ENCODE measurements at places on chromosomes 5 and 9.
A peak's percentile ranks its signal among the peaks of the same experiment; 100 is the strongest.

DNA sequence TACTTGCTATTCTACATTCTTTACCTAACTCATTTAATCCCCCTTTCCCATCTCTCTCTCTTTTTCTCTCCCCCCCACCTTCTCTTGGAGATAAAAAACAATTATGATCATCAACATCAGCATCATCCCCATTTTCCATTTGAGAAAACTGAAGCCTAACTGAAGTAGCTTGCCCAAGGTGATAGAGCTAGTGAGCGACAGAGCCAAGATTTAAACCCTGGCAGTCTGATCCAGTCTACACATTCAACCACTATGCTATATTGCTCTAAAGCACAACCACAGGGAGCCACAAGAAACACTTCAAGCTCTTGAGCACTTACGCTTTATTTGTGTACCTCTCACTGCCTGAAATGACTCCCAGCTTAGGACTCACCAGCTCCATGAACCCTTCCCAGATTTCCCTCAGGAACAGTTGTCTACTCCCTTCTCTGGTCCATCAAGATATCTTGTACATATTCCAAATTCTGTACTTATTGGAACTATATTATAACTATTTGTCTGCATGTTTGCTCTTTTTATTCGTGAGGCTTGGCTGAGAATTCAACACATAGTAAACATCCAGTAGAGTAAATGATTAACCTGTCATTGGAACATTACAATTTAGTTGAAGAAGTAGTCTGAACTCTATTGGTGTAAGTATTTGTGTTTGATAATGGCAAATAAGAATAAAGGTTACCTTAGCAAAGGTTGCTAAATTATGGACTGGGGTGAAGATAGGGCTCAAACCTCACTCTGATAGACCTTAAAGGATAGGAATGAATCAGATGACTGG is 164.8 kb downstream of the EFNA5 start:
- no peak for DNase-seq

DNA sequence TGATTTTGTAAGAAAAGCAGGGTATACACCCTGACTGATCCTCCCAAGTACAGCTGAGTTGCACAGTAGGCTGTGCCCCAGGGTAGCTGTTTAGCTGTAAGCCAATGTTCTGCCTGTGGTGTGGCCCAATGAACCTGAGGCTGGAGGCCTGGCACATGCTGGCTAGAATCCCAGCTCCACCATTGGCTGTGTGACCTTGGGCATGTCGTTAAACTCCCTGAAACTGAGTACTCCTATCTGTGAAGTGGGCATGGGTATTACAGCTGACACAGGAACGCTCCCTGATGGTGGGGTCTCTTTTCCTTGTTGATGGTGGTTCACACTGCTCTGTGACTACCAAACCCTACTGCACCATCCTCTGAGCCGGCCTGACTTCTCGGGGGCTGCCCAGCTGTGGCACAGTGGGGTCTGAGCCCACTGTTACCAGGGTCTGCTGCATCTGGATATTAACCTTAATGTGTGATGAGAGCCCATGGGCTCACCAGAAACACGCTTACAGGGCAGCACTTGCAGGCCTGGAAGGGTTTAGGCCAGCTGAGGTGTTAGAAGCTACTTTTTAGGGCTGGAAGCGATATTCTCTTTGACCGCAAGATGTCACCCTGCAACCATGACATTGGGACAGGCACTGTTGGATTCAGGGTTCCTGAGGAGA is 7.0 kb upstream of the GADD45G start:
- DNase-seq: peak; percentile 60

DNA sequence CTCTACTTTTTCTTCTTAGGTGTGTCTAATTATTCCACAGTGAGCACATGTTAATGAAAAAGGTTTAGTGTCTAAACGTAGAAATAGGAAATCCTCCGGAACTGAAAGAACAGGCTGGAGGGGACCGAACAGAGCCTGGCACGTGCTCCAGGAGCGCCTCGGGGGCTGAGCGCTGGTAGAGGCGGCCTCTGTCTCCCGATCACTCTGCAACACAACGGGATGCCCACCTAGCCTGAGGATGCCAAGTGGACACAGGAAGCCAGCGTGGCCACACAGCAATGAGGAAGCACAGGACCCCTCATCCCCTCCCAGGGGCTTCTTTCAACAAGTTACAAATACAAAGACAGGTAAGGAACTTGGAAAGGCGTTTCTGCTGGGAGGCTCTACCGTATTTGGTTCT is 19.4 kb downstream of the TRIM7 start:
- DNase-seq: no peak

- no peak for DNase-seq
Measured at GRCh38 chr9:76379494-76379893, 14.7 kb downstream of the RFK start.

DNA sequence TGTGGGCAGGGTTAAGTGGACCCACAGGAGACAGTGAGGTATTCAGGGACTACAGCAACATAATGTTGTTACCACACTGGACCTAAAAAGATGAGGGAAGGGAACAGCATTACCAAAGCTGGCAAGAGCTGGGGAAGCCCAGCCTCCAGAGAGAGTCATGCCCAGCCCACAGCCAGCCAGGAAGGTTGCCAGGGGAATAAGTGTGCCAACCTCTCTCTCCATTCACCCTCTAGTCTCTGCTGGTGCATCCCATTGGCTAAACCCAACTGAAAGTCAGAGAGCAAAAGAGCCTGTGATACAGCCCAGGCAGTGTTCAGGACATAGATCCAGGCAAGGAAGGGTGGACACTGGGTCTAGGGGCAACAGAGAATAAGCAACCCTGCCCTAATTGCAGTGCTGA is 35.8 kb upstream of the AFAP1L1 start:
- no peak for DNase-seq

DNA sequence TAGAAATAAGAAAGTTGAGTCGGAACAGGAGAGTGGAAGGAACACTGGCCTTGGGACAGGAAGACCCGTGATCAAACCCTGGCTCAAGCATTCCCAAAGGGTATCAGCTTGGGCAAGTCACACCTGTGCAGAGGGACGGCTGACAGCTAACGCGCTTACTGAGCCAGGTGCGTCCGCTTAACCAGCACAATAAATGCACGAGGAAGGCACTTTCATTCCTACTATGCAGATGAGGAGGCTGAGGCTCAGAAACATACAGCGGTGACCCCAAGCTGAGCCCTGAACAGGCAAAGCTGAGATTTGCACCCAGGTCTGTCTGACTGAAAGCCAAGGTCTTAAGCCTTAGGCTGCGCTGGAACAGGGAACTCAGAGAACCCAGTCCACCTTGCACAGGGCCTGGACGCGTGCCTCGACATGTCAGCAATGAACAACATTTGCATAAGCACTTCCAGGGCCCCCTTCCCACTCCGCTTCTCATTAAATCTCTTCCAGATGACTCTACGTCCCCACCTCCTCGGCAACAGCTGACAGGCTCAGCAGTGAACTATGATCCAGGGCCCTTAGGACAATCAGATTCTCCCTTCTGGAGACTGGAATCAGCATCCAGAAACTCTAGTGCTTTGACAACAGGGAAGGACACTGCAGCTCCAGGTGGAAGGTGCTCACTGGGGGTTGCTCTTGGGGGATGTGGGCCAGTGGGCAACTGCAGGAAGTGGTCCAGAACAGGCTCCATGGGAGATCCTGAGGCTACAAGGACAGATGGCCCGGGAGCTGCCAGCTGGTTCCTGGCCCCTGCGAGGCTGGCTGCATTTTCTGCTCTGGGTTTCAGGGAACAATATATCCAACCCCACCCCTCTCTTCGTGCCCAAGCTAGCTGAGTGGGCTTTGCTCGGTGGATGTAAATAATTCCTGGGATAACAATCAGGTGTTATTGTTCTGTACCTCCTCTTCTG is 35.2 kb downstream of the SH3PXD2B start:
- peak; percentile 45 for DNase-seq

DNA sequence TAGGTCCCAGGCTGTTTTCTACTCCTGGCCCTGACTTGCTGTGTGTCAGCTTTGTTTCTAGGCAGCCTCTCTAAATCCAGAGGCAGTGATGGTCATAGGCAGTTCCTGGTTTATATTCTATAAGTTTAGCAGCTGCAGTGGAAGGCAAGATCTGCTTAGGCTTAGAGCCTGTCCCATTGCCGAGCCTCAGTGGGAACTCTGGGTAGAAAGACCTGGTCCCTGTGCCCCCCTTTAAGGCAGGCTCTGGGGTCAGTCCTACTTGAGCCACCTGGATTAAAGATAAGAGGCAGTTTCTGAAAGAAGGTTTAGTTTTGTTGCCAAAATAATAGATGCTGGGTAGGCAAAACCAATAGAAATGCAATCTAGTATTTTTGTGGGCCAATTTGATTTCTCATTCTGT is 13.6 kb downstream of the MCCC2 start:
- DNase-seq: no peak

- no peak for DNase-seq
Measured at GRCh38 chr9:130743656-130744055, 50.1 kb downstream of the EXOSC2 start.

DNA sequence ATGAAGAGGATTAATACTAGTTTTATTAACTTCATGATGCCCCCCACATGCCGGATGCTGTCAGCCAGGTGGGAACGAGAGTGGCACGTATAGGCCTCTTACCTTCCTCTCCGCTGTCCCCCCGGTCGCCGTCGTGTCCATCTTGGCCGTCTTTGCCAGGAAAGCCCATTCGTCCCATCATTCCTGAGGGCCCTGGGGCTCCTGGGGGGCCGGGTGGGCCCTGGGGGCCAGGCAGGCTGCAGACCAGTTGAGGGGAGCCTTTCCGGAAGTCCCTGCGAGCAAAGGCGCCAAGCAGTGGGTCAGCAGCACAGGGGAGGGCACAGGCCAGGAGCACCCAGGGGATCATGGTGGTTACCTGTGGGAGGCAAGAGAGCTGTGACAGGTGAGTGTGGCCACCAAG is 15.8 kb downstream of the C1QTNF2 start:
- DNase-seq: no peak

GRCh38 chr5:102596951-102597350 is 98.2 kb upstream of the SLCO6A1 start:
- no peak for DNase-seq

DNA sequence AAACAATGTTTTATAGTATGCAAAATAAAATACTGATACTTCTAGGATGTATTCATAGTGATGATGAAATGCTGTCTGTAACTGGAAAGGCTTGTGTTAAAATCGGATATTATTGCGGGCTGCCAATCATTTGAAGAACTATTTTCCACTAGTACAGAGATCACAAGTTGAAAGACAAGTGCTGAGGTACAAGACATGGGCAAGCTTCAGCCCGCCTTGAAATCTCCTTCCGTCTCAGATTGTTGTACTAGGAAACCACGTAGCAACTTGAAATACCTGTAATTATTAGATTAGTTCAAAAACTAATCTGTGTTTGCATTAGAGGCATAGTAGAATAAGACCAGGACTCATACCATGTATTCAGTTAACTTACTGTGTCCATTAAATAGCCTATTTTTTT is 218.2 kb downstream of the ARHGEF28 start:
- DNase-seq: no peak

- no peak for DNase-seq
Measured at GRCh38 chr5:68862560-68862959, 231.3 kb upstream of the SLC30A5 start.

- no peak for DNase-seq
Measured at GRCh38 chr5:137594717-137595116, 95.6 kb upstream of the SPOCK1 start.

DNA sequence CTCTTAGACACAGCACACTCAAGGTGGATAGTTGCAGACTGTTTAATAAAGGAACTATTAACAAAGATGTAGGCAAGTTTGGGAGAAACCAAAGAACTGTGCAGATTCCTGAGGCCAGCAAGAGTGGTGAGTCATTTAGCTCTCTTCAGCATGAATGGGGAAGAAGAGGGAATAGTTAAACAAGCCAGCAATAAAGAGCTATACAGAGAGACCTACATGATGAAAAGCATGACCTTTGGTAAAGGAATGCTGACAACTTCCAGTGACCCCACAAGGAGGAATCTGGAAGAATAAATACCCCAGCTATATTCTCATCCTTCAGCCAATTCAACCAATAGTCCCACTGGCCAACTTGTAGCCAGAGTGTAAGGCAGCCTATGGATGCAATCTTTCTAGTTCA is 706.0 kb upstream of the GRAMD2B start:
- no peak for DNase-seq

- no peak for DNase-seq
Measured at GRCh38 chr5:170247363-170247762, 14.6 kb downstream of the C5orf58 start.

GRCh38 chr5:172944741-172945140 is 14.5 kb upstream of the RPL26L1 start:
- DNase-seq: peak; percentile 29

GRCh38 chr5:4628645-4629385 is 511.3 kb upstream of the ADAMTS16 start:
- no peak for DNase-seq

- peak; percentile 43 for DNase-seq
Measured at GRCh38 chr5:149358294-149358651, 427 bp downstream of the PCYOX1L start.

DNA sequence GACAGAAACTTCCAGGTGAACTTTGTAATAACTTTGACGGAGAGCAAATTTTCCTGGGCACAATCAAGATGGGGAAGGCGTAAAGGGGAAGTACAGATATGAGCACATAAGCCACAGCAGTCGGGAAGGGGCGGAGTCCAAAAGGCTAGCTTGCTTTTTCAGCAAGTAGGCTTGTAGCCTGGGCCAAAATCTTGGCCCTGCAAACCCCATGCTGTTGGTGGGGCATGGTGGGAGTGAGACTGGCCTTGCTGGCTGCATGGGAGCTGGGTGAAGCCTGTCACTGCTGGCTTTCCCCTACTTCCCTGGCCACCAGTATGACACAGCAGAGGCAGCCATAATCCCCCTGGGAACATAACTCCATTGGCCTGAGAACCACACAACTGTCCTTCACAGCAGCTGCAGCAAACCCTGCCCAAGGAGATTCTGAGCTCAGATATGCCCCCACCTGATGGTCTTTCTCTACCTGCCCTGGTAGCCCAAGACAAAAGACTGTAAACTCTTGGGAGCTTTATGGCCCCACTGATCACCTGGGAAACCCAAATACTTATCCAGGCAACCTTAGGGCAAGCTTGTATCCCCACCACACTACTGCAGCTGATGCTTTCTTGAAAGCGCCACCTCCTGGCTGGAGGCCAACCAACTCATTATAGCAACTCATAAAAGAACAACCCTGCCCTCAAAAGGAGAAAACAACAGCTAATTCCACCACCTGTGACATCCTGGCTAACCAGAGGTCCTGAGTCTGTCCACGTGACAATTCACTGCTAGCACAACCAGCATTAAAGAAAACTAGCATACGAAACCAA is 24.0 kb downstream of the DCTN4 start:
- no peak for DNase-seq

DNA sequence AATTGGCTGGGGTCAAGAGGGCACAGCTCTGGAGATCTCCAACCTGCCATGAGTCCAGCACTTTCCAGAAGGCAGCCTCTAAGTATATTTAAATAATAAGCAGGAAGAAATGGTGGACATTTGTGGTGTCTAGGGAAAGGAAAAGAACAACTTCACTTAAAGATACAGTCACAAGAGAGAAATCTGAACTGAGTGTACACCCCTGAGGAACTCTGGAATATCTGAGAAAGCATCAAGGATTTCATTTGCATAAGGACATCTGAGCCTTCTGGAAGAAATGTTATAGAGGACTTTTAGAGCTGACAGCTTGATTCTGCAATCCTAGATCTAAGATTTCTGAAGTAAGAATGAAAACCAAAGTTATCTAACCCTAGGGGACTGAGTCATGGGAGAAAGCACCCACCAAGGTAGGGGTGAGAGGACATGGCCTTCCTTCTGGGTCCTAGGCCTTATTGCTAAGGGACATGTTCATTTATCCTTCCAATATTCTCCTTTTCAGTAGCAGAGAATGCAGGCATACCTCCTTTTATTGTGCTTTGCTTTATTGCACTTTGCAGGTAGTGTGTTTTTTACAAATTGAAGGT is 253.4 kb upstream of the SLC24A2 start:
- no peak for DNase-seq

- DNase-seq: no peak
Measured at GRCh38 chr9:113125386-113126035, 25.3 kb upstream of the SLC31A2 start.
